Thyroid gland (tissue), 4 donors: ENCODE measurements at places on chromosomes 3 and 15.

GRCh38 chr15:85693277-85693676 lies 101.4 kb downstream of the KLHL25 start:
- DNase-seq = no peak

GRCh38 chr3:100748967-100749366 lies 39.7 kb downstream of the TFG start:
- no peak for DNase-seq

DNA sequence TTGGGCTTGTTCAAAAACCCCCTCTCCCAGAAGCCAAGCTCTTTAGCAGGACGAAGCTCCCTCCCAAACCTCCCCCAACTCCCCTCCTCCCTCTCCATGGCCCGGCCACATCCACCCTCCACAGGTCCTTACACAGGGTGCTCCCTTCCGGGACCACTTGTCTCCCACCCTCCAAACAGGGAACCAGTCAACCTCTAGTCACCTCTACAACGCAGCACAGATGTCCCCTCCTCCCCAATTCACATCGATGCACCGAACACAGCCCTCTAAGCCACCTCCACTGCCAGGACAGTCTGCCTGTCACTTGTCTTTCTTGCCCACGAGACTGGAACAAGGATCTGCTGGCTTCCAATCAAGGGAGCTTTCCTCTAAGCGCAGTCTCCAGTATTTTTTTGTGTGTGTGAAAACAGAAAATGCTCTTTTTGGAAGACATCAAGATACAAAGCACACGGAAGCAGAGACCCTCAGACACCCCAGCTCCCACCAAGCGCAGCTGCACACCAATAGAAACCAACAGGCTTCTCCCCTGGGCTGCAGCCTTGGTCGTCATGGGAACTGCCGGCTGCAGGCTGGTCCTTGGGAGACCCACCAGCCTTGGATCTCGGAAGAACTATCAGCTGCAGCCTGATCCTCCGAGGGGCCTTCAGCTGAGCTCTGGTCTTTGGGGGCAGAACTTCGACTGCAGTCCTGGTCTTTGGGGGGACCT lies 26.5 kb downstream of the IQSEC1 start:
- no peak for DNase-seq

- no peak for DNase-seq
Measured at GRCh38 chr15:69737916-69738315, 285.3 kb downstream of the RPLP1 start.

DNA sequence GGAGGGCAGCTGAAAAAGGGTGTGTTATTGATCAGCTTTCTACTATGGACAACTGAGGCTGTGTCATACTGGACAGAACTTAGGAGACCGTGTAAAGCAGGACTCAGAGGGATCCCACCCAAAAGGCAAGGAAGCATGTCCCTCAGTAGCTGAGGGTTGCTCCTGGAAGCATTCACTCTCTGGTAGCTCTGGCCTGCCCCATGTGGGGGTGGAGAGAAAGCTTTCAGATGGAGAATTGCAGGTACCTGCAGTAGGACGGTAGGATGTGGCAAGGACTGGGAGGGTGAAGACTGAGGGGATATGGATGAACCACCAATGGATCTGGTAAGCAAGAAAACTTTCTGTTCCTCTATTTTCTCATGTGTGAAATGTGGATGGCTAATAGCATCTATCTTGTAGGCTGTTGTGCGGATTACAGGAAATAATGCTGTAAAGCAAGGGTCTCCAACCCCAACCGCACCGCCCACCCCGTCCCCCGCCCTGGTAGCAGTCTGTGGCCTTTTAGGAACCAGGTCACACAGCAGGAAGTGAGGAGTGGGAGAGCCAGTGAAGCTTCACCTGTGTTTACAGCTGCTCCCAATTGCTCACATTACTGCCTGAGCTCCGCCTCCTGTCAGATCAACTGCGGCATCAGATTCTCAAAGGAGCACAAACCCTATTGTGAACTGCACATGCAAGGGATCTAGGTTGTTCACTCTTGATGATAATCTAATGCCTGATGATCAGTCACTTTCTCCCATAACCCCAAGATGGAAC lies 157.7 kb upstream of the PROK2 start:
- DNase-seq = no peak

- DNase-seq = no peak
Measured at GRCh38 chr3:45414823-45415222, 26.4 kb downstream of the LARS2 start.

DNA sequence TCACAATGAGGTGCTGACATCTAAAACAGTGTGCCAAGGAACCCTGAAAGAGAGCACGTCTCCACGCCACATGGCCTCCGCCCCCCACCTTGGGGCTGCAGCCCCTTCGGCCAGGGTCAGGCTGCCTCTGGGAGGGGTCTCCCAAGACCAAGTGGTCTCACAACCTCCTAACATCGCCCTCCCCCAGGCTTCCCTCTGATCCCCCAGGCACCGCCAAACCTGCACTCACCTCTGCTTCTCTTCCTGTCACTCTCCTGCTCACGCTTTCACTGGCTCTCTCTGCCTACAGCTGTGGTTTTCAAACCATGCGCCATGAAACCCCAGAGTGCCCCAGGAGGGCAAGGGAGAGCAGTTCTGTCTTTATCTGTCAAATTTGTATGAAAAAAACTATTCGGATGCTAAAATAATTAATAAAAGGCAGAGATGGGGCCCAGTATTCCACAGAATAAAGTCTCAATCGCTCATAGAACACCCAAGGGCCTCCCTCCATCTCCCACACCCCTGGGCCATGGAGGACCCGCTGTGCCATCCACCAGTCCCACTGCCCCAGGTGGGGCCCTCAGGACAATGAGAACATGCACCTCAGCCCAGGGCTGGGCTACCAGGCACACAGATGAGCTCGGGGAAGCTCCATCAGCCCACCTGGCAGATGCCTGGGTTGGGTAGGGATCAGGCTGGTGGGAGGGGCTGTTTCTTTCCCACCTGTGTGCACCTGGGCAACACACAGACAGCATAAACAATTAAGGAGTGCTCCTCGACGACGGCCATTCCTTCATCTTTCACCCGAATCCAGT lies 21.5 kb downstream of the CYFIP1 start:
- no peak for DNase-seq

DNA sequence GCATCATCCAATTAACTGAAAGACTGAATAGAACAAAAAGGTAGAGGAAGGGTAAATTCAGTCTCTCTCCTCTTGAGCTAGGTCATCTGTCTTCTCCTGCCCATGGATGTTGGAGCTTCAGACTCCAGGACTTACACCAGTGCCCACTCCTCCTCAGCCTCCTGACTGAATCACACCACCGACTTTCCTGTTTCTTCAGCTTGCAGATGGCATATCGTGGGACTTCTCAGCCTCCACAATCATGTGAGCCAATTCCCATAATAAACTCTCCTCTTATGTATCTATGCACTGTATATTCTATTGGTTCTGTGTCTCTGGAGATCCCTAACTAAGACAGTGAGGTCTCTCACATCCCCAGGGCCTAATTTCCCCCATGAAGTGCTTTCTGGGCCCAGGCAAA lies 140.4 kb downstream of the CD47 start:
- DNase-seq = no peak

DNA sequence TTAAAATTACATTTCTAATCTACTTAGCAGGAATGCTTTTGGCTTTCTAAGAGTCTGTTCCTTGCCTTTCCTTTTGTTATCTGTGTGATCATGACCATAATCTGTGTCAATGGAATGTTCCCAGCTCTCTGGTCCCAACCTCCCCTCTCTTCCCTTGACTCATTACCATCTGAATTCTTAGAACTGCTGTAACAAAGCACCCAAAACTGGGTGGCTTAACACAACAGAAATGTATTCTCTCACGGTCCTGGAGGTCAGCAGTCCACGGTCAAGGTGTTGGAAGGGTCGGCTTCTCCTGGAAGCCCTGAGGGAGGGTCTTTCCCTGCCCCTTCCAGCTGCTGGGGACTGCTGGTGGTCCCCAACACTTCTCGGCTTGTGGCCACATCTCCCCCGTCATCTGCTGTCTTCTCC lies 81.1 kb downstream of the LRRK1 start:
- DNase-seq = no peak

GRCh38 chr3:71031181-71031580 lies 552.3 kb downstream of the FOXP1 start:
- no peak for DNase-seq

- DNase-seq = no peak
Measured at GRCh38 chr3:196215493-196216020, 777 bp upstream of the SLC51A start.

DNA sequence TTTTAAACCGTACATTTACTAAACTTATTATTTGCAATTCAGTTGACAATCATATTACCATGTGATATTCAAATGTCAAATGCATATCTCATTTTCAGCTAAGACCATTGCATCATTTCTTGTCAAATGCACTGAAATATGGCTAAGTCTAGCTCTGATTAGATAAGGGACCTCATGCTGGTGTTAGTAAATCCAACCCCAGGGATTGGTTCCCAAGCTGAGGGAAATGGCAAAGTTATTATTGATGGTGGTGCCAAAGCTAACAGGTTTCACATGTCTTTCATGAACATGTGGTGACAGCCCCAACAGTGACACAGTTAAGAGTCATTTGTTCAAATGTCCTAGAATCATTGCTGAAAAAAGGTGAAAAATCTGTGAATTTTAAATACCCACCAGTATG lies 641.1 kb downstream of the MECOM start:
- no peak for DNase-seq

GRCh38 chr3:88046766-88047165 lies 12.0 kb downstream of the CGGBP1 start:
- DNase-seq = no peak

DNA sequence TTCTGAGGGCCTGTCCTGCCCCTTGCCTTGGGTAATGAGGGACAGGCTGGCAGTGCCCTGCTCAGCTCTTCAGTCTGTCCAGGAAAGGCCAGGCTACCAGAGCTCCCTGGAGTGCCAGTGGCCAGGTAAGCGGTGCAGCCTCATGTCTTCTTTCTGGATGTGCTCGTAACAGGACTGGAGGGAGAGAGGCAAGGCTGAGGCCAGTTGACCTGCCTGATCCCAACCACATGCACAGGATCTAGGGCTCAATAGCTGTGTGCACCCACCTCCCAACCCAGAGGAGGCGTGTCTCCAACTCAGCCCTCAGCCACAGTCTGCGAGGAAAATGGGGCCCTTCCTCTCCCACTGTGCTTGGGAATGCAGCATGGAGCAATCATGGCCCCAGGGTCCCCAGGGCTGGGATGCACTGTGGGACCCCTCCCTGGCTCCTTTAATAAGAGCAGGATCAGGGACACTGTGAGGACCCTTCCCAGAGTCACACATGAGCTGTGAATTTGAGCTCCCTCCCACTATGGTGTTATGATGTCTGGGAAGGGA lies 22.5 kb downstream of the ALS2CL start:
- DNase-seq = no peak

DNA sequence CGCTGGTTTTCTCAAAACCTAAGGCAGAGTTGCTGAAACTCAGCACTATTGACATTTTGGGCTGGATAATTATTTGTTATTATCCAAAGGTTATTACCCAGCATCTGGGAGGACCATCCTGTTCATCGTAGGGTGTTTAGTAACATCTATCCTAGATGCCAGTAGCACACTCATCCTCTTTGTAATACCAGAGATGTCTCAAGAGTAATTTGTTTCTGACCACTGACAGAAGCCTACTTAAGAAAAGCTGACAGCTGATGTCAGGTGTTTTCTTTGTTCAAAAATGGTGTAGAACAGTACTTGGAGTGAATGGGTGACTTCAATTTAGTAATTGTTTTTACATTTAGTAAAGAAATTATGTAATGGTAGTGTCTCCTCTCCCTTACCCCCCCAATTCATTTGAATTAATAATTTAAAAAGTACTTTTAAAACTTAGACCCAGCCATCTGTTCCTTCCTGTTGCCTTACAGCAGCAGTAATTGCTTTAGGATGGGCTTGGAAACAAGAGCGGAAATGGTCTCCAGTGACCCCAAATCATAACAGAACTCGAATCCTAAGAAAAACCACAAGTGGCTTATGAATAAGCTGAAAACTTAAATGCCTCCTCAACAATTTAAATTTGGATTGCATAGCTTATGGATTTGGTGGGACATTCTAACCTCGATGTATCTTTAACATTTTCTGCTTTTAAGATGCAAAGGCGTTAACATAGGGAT lies 105.4 kb downstream of the PTPRG start:
- no peak for DNase-seq

GRCh38 chr3:127324913-127325628 lies 37.2 kb upstream of the PRR20G start:
- no peak for DNase-seq

DNA sequence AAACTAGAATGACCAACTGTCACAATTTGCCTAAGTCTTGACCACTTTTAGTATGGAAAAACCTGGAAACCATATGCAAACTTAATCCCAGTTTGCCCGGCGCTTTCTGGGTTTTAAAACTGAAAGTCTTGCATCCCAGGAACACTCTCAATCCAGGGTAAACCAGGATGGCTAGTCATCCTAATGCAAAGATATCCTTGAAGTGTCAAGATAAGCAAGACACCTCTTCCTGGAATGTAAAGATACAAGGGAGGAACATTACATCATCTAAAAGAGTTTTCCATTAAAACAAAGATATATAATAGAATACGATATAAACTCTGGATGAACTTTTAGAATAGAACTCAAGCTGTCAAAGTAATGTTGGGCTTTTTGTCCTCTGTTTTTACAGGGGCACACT lies 188.5 kb downstream of the MAGI1 start:
- DNase-seq = no peak

GRCh38 chr3:132645058-132645457 lies 14.6 kb downstream of the ACAD11 start:
- no peak for DNase-seq

DNA sequence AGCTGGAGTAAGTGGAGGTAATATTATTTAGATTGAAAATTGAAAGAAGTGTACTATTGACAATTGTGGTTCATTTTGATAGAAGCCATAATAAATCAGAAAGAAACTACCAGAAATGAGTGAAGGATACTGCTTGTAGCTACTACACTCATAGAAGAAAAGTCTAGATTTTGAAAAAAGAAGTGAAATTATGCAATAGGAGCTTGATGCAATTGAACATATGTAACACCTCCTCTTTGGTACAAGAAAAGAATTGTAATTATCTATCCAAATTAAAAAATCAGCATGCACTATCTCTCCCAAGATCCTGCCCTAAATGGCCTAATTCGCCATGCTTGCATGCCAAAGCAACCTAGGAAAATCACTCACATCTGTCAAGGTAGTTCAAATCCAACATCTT lies 51.1 kb upstream of the CD200R1L start:
- no peak for DNase-seq

DNA sequence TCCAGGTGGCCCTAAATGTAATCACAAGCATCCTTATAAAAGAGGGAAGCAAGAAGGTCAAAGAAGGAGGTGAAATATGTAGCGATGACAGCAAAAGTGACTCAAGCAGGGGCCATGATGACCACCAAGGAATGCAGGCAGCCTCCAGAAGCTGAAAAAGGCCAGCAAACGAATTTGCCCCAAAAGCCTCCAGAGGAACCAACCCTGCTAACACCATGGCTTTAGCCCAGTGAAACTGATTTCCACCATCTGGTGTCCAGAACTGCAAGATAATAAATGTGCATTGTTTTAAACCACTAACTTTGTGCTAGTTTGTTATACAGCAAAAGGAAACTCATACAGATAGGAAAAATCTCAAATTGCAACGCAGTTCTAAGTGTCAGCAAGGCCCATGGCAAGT lies 23.0 kb upstream of the RBSN start:
- DNase-seq = no peak

GRCh38 chr15:42628761-42629160 lies 53.4 kb downstream of the STARD9 start:
- no peak for DNase-seq
